ENCODE measurements at places on chromosomes 6 and 20.

GRCh38 chr6:39812853-39813533 is 20.8 kb downstream of the DAAM2 start:
- DNase-seq = peak; percentile 99

DNA sequence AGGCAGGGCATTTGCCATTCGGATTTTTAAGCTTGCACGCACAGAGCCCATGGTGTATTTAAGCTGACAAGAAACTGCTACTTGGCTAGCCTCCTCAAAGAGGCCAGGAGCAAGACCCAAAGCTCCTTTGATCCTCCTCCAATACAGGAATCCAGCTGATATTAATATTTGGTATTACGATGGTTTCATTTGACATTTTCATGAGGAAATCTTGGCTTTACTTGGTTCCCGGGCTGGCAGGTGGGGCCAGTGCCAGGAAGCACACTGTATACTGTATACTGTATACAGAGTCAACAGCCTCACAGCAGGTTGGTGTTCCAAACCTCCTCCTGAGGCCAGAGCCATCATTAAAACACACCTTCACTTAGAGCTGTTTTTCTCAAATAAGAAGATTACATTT is 138.2 kb upstream of the ARMC2 start:
- DNase-seq = no peak

DNA sequence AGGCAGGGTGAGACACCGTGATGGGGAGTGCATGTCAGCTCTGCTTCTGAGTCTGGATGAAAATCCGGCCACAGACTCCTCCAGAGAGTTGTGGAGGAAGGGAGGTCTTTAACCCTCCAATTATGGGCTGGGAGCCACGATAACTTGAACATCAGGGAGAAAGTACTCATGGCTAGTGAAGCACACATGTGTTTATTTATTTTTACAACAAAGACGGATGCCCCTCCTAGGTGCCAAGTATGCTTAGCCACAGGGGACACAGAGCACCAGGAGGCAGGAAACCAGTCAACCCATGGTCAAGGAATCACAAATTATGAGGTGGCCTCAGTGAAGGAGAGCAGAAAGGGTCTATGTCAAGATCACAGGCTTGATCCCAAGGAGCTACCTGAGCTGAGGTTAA is 54.1 kb downstream of the ZNF217 start:
- DNase-seq = no peak

DNA sequence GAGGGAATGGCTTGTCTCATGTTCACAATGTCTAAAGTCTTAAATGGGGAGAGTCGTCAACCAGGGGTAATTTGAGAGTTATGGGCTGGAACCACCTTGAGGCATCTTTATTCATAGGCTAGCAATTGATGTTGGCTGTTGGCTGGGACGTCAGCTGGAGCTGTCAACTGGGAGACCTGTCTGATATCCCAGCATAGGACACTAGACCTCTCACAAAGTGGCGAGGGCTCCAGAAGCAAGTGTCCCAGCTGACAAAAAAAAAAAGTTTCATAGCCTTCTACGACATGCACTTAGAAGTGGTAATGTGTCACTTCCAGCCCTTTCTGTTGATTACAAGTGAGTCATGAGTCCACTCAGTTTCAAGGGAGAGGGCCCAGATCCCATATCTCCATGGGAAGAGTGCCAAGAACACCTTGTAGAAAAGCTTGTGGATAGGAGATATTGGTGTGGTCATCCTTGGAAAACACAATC is 278.0 kb downstream of the ESR1 start:
- DNase-seq = no peak

DNA sequence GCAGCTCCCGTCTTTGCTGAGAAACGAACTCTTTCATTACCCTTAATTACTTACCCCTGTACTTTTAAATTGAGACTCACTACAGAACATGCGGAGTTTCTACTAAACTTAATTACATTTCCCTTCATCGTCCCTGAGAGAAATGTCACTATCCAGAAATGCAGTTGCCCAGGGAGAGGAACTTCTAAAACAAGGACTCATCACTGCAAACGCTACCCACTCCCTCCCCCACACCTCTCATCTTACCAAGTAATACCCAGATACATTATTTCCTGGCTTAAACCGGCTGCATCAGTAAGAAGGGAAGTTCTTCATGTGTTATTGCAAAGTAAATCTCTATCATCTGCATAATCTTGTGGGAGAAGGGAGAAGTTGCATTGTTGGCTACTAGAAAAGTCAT is 138.3 kb downstream of the IPCEF1 start:
- DNase-seq = no peak

DNA sequence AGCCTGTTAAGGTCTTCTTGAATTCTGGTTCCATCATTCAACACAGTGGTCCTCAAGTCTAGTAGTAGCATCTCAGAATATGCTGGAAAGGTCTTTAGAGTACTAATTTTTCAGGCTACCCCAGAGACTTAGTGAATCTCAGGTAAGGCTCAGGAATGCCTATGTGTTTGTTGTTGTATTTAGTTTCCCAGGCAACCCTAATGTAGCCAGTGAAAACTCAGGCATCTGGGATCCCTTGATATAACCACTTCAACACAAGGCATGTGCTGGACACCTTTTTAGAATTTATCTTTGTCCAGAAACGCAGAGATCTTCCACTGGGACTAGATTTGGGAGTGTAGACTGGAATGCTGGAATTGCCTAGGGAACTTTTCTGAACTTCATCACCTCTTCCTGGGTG is 597.9 kb upstream of the FLRT3 start:
- no peak for DNase-seq

DNA sequence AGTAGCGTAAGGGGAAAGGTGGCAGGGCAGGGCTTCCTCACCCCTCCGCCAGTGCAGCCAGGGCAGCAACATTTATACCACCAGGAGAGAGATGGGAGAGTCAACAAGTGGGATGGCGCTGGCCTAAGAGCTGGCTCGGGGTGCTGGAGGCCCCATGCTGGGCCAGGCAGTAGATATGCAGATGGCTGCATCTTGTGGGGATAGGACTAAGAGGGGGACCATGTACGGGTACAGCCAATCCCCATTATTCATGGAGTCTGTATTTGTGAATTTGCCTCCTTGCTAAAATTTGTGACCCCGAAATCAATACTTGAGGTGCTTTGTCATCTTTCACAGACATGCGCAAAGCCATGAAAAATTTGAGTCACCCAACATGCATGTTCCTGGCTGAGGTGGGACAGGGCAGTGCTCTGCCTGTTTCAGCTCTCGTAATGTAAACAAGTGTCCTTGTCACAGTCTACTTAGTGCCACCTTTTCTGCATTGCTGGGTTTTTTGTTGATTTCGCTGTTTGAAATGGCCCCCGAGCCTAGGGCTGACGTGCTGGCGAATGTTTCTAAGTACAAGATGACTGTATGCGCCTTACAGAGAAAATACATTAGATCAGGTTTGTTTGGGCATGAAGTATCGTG is 27.5 kb upstream of the TAF8 start:
- no peak for DNase-seq

DNA sequence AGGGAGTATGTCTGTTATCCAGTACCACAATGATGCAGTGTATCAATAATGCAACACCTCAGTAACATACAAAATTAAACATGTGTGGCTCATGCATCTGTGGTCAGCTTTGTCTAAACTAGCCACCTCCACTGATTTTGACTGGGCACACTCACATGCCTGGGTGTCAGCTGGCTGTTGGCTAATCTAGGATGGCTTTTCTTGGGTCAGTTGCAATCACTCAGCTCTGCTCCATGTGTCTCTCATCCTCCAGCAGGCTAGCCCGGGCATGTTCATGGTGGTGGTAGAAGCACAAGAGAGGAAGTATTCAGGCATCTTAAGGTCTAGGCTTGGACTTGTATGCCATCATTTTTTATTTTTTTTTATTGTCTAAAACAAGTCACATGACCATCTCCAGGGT is 59.3 kb upstream of the JAG1 start:
- DNase-seq = no peak

DNA sequence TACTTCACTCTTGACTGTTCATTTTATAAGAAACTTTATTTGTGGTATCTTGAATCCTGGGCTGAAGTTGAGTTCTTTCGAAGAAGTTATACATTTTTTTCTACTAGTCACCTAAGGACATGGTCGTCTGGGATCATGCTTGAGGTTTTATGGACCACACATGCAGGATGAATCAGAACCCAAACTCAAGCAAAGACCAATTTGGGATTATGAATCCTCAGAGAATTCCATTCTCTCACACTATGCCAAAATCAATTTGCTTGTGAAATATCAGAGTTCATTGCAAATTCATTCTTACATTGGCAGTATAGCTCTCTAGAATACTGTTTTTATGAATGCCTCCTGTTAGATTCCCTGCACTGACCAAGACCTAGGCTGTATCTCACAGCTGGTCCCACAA is 114.3 kb upstream of the HDAC2 start:
- peak; percentile 90 for DNase-seq

DNA sequence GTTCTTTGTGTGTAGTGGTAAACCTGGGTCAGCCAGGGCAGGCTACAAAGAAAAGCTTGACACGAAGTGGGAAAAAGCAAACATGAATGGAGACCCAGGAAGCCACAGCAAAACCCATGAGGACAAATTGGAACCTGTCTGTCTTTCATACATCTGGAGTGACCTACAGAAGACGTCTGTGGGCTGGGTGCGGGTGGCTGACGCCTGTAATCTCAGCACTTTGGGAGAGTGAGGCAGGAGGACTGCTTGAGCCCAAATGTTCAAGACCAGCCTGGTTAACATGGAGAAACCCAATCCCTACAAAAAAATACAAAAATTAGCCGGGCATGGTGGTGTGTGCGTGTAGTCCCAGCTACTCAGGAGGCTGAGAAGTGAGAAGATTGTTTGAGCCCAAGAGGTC is 114.8 kb downstream of the PRND start:
- DNase-seq = no peak

DNA sequence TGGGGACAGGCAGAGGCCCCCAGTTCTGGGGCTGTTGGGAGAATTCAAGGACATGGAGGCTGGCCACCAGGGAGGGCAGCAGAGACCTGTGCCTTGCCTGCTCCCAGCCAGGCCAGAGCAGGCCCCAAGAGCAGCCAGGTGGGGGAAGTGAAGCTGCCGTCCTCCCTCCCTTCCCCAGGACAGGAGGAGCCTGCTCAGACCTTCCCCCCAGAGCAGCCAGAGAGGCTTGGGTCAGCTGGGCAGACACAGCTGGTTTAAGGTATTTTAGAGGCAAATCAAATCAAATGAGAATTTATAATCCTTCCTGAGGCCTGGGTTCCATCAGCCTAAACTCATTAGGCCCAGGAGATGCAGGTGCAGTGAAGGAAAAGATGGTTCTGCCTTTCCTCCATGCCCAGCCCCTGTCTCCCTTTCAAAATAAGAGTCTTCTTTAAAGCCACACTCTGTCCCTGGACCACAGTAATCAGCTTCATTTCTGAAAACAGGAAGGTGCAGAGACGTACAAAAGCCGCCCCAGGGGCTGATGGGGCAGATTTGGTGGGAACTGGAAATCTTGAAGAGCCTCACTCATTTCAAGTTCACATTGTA is 21.7 kb downstream of the BMP7 start:
- no peak for DNase-seq

DNA sequence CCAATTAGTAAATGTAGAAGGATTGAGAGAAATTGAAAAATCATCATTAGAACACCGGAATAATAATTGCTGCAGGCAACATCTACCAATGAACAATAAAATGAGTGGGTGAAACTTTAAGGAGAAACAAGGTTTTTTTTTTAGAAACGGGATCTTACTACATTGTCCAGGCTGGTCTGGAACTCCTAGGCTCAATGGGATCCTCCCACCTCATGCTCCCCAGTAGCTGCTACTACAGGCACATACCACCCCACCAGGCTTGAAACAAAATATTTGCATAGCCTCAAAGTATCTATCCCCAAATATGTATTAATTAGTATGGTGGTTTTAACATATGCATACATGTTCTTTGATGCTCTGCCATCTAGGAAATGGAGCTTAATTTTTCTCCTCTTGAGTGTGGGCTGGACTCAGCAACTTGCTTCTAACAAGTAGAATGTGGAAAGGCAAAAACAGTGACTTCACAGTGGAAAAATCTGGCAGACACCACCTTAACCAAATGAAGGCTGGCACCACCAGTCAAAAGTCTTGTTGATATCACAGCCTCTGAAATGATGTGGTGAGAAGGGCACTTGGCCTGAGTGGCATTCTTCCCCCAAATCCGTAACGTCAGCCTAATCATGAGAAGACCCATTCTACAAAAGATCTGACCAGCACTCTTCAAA is 12.1 kb downstream of the NRSN2 start:
- no peak for DNase-seq

- no peak for DNase-seq
Measured at GRCh38 chr6:1313767-1314503, 2.0 kb downstream of the FOXQ1 start.

- no peak for DNase-seq
Measured at GRCh38 chr6:18693881-18694280, 306.7 kb downstream of the RNF144B start.

- peak; percentile 11 for DNase-seq
Measured at GRCh38 chr6:148608199-148608951, 138.5 kb upstream of the UST start.

- no peak for DNase-seq
Measured at GRCh38 chr6:168507730-168508129, 66.7 kb downstream of the SMOC2 start.

DNA sequence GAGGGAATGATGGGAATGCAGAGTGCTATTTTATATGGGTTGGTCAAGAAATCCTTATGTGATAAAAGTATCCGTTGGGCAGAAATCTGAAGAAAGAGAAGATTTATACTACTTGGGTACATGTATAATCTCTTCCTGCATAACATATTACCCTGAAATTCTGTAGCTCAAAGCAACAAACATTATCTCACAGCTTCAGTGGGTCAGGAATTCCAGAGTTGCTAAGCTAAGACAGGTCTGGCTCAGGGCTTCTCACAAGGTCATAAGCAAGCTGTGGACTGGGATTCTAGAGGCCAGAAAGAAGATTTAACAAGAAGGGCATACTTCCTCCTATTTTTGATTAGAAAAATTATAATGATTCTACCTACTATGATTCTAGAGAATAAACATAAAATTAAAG is 172.5 kb upstream of the THEMIS start:
- no peak for DNase-seq

DNA sequence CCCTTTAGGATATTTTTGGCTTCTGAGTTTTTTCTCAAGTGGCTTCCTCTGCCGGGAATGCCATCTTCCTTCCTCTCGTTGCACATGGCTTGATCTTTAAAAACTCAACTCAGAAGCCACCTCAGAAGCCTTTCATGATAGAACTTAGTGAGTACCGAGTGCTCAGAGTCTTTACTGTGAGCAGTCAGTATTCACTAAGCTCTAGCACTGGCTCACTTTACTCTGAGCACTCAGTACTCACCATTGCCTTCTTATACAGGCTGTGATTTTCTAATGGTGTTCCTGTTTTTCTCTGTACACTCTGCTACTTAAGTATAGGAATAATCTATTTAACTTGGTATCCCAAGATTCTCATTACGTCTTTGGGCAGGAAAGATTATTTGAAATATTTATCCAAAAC is 116.2 kb downstream of the PFDN4 start:
- DNase-seq = no peak

GRCh38 chr20:48143435-48144081 is 358.3 kb upstream of the SULF2 start:
- DNase-seq = no peak

GRCh38 chr20:62805711-62806382 is 1.2 kb downstream of the OGFR start:
- DNase-seq = no peak

GRCh38 chr6:142700032-142700431 is 244.9 kb downstream of the HIVEP2 start:
- DNase-seq = no peak
